ENCODE measurements at places on chromosomes 4 and X.

DNA sequence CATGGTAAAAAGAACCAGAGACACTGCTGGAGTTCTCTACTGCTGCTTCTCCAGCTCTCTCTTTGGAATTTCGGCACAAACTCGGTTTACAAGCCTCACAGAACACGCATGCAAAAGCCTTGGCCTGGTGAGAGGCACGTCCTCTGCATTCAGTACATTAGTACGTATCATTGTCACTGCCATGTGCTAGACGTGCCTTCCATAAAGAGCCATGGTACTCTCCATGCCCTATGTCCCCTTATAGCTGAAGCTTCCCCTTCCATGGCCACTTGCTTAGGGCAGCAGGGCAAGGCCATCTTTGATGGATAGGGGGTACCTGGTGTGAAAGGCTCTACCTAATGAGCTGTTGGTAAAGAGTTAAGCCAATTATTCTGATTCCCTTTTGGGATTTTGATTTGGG is 35.0 kb downstream of the DIPK2B start:
- DNase-seq, result no peak

GRCh38 chrX:131728295-131729145 is 184.6 kb downstream of the OR13H1 start:
- DNase-seq, result no peak

DNA sequence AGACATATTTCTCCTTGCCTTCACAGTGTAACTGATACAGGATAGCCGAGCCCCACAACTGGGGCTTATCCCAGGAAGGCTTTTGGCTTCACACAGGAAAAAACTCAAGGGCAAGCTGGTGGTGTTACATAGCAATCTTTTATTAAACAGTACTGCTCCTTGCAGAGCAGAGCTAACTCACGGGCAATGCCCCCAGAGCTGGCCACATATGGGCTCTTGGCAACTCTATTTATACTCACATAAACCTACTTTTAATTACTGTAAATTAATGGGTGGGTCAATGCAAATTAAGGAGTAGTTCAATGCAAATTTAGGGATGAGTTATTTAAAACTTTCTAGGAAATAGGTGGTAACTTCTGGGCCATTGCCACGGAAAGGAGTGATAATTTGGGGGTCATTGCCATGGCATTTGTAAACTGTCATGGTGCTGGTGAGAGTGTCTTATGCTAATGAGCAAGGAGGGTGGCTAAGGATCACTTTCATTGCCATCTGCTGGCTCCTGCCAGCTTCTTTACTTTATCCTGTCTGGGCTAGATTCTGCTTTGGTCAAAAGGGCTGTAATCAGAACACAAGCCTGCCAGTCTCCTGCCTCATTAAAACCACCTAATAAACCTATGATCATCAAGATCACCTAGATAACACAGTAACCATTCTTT is 288.8 kb downstream of the CENPC start:
- no peak for DNase-seq

DNA sequence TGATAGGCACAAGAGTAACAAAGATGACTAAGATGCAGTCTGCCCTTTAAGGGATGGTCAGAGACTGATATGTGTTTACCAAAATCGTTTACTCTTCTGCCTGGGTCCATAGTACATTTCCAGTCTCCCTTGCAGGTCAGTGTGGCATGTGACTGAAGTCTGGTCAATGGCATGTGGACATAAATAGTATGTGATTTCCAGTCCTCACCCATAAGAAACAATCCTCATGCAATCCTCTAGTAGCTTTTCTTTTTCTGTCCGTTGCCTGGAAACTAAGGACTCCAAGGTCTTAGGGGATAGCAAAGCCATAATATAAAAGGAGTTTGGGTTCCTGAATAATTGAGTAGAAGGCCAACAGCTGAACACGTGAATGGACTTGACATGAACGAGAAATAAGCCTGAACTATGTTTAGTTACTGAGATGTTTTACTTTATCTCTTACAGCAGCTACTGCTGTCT is 1.1 kb downstream of the SLC9B2 start:
- DNase-seq, result no peak

DNA sequence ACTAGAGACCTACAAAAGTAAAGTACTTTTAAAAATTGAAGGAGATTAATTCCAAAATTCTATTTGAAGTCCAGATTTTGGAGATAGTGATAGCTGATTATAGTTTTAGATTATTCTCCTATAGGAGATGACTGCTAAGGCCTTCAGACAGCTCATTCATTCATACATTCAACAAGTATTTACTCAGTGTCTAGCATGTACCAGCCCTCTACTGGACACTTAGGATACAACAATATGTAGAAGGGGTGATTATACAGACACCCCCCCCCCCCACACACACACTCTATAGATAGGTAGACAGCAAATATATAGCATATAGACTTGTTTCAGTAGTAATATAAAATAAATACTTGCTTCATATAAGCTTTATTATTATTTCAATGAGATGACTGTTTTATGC is 60.4 kb upstream of the TAF9B start:
- no peak for DNase-seq

- no peak for DNase-seq
These were observed 257.1 kb downstream of the BANK1 start for GRCh38 chr4:102047616-102048015.

DNA sequence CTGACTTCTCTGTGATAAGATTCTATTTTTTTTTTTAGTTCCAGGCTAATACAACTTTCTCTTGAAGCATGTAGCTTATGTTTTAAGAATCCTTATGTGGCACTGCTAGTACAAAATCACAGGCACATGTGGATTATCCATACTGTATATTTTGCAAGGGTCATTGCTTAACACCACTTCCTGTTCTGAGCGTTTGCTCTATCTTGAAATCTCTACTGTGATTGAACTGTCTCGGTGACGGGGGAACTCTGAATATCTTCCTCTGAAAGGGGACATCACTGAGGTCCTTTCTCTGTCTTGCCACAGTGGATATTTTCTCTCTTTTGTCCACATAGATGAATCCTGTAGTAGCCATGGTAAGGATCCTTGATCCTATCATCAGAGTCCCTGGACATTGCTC is 2.1 kb upstream of the WFS1 start:
- DNase-seq, result no peak

GRCh38 chrX:27600686-27601085 is 10.5 kb downstream of the DCAF8L2 start:
- DNase-seq, result no peak

DNA sequence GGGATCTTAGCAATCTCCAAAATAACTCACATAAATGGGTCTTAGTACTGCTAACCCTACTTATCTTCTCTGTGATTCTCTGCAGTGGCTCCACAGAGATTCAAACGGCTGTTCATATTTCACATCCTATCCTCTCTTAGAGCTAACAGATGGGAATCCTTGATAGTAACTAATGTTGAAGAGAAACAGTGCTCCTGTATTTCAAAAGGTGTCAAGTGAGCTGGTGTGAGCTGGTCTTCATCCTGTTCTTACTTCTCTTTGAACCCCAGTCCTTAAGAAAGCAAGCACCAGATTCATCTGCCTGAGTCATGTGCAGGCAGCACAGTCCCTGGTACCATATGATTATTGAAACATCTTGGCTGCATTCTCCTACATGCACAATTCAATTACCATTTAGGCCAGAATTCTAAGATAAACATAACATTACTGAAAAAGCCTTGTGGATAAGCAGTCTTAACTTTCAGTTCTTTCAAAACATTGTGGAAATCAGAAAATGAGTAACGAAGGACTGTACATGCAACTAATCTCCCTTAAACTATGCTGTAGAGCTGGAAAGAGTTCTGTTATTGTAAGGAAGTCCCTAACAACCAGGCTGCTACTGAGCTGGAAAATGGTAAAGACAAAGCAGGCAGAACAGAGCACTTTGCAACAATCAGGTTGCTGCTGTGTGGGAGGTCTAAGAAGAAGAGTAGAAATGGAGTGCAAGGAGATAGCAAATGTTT is 153.1 kb downstream of the NPNT start:
- no peak for DNase-seq
